HS-5 (cell line): ENCODE measurements at places on chromosomes 7 and 10.

GRCh38 chr10:103616705-103617601 lies 123.4 kb downstream of the NEURL1 start:
- no peak for DNase-seq

GRCh38 chr10:122181876-122182275 lies 89.2 kb upstream of the BTBD16 start:
- DNase-seq: no peak

DNA sequence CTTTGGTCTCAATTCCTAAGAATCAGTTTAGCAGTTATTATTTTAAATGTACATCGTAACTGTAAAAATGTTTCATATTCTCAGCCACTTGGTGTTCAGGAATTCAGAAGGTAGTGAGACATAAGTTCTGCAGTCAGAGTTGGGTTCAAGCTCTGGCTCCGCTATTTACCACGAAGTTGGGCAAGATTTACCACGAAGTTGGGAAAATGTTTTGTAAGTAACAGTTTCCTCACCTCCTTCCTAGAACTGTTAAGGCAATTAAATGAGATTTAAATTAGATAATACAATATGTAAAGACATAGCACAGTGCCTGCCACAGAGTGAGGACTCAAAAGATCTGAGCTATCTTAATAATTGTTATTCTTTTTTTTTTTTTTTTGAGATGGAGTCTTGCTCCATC lies 16.3 kb upstream of the ABLIM1 start:
- DNase-seq: no peak

DNA sequence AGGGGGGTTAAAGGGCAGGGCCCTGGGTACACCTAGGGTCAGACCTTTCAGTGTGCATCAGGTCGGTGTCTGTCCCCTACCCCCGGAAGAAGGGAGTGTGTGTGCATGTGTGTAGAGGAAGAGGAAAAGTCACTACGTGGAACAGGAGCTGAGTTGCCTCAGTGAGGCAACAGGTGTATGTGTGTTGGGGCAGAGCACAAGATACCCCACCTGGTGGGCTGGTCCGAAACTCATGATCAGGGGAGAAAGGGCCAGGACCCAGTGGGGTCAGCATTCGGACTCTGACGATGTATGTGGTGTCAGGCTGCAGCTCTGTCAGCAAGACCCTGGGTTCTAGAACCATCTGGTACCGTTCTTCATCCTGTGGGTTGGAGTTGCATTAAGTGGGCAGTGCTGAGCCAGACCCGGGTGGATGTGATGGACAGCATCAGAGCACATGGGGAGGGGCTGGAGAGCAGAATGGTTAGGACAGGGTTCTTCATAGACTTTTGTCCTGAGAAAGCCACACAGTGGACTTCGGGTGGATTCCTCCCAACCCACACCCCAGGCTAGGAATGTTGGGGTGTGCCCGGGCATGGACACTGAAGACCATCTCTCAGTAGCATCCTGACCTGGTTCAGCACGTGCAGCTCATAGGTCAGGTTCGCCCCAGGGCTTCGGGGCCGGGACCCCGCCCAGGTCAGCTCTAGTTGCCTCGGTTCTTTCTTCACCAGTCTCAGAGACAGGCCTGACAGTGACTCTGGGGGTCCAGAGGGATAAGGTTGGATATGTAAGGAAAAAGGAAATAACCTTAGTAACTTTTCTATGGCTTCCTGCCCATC lies 10.7 kb downstream of the EPHA1 start:
- DNase-seq: no peak

DNA sequence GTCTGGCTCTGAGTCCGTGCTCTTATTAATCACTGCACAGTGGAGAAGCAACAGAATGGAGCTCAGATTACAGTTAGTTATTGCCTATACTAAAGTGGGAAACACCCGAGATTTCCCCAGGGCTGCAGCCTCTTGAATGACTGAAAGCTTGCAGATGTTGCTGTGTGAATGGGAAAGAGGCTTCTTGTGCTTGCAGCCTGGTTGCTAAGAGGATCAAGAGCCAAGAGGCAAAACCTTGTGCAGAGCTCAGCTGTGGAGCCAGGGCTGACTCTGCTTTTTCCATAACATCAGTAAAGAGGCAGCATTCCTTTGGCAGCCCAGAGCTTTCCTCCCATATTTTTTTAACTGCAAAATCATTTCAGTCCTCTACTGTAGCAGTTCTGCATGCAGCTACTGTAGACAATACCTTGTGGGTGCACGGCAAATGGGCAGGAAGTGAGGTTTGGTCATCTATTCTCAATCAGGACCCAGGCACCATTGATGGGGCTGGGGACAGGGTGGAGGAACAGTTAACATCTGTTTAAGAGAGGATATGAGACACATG lies 86.5 kb downstream of the RALA start:
- no peak for DNase-seq

- no peak for DNase-seq
Observed at GRCh38 chr10:74365109-74365508, 214.1 kb downstream of the ADK start.
